Aorta (tissue), 5 donors: ENCODE measurements at places on chromosomes 1 and 21. TPM values are rescaled to one million over a fixed set of nuclear protein-coding genes. Genes with fewer than 3 reads are reported as not detected.

- peak; percentile 60 for DNase-seq
Observed at GRCh38 chr1:192609110-192610079, 26.6 kb upstream of the RGS13 start.

LCE3D gene
- not detected for total RNA-seq

ERVH48-1 gene
- total RNA-seq, result not detected

- DNase-seq, result no peak
Observed at GRCh38 chr1:34825455-34826091, 32.8 kb downstream of the GJA4 start.

- DNase-seq, result no peak
Observed at GRCh38 chr1:235095938-235096562, 32.6 kb downstream of the TOMM20 start.

DNA sequence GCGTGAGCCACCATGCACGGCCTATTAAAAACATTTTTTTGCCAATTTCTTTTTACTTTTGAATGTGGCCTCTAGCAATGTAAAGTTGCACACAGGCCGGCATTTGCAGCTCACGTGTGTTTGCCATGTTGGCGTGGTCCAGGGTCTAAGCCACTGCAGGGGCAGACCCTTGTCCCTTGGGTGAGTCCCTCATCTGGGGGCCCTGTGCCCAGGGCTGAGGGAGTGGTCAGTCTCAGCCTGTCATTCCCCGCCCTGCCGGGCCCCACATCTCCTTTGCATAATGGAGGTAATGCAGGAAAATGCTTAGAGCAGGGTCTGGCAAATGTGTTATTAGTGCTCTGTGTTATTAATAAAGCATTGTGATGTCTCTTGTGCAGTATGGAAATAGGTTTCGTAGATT lies 16.9 kb downstream of the AGPAT3 start:
- no peak for DNase-seq

CD247 gene
- 4.0 TPM for total RNA-seq

THEM5 gene
- total RNA-seq, result not detected

GRCh38 chr1:222781251-222781650 lies 33.6 kb upstream of the DISP1 start:
- no peak for DNase-seq

SH2D5 gene
- total RNA-seq, result 0.39 TPM

DNA sequence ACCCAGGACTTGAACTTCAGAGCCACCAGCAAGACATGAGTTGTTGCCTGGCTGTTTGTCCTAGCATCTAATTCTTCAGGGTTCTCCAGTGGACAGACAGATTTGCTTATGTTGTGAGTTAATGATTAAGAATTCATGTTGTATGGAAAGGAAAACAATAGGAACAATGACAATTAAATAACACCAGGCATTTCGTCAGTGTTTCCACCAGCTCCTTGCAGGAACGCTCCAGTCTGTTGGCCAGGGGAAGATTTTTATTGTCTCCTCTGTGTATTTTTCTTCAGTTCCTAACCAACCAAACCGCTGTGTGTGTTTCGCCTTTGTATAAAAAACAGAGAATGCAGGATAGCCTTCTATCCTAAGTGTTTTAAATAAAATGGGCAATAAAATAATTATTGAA lies 64.4 kb upstream of the PTGFR start:
- no peak for DNase-seq

FLG gene
- total RNA-seq, result 0.03 TPM

GRCh38 chr1:1354271-1355247 lies 3.8 kb downstream of the MXRA8 start:
- no peak for DNase-seq

S100A9 gene
- 131 TPM for total RNA-seq

DNA sequence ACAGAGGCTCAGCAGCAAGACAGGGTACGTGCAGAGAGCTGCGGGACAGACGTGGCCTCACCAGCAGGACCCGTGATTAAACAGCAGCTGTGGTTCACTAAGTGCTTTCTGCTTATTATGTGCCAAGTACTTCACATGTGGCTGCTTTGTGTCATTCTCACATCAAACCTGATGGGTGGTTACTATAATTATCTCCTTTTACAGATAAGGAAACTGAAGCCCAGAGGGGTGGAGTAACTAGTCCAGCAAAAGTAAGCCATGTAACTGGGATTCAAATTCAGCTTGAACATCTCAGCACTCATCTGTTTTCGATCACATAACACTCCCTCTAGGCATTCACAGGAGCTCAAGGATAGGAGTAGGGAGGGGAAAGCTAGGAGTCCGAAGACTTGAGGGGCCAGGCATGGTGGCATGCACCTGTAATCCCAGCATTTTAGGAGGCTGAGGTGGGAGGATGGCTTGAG lies 50.8 kb upstream of the CLIC4 start:
- DNase-seq, result no peak

GRCh38 chr1:203306965-203307541 lies 1.7 kb downstream of the BTG2 start:
- peak; percentile 70 for DNase-seq

TSACC gene
- total RNA-seq, result not detected

DNA sequence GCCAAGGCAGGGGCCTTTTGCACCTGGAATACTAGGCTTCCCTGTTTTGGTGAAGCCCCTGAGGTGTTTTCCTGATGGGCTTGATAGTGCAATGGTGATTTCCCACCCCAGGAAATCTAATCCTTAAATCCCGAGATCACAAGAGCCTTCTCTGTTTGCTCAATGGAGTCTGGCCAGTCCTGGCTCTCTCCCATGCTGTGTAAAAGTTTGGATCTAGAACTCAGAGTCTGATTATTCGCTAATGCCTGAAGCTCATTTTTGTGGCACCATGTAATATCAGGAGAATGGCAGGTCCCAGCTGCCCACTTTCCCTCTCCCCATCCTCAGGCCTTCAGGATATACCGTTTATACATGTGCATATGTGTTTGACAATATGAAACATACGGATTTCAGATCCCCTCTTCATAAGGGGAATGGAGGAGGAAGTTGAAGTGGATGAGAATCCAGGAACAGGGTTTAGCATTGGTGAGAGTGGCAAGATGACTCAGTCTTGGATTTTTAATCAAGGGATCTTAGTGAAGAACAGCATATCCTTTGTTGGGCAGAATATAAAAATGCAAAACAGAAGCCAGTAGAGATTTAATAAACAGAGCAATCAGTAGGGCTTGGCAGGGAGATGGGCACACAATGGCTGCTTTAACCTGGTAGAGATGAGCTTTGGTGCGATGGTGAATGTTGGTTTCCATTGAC lies 62.1 kb downstream of the CLIC6 start:
- DNase-seq, result no peak
